ENCODE measurements at places on chromosomes 3 and 15.
A peak's percentile ranks its signal among the peaks of the same experiment; 100 is the strongest.

GRCh38 chr15:40343512-40343911 lies 2.8 kb upstream of the CCDC9B start:
- H3K4me3 ChIP-seq: no peak overlapping the region
- H3K27ac ChIP-seq: peak overlapping the region; percentile 99
- H3K4me1 ChIP-seq: peaks cover 57% of the 10 kb centered on the region
- no peaks in the 10 kb centered on the region for H3K36me3 ChIP-seq
- H3K27me3 ChIP-seq: no peaks in the 10 kb centered on the region
- DNase-seq: peak; percentile 97

GRCh38 chr15:88542342-88542733 lies 4.1 kb downstream of the DET1 start:
- DNase-seq: no peak
- no peaks in the 10 kb centered on the region for H3K27me3 ChIP-seq
- no peaks in the 10 kb centered on the region for H3K36me3 ChIP-seq
- H3K27ac ChIP-seq: no peak overlapping the region

DNA sequence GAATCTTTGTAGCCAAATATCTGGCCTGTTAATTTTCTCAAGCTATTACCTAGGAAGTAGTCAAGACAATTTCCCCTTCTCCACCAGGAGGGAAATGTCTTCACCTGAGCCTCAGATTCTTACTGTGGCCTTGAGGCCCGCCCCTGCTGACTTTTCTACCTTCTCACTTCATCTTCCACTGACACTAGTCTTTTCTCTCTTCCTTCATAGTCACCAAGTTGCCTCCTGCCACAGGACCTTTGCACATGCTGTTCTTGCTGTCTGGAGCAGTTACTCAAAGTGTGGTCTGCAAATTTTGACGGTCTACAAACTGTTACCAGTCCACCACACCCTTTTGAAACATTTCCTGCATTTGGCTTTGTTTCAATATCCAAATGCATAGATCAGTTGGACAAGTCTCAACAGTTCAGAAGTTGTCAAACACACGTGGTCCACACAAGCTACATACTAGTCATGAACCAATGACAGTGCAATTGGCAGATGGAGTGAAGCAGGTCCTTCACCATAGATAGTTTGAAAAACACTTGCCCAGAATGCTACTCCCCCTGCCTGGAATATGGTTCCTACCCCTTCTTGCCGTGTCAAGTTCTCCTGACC lies 100.5 kb downstream of the OSBPL10 start:
- peaks cover 10% of the 10 kb centered on the region for H3K4me1 ChIP-seq
- DNase-seq: no peak
- H3K36me3 ChIP-seq: no peaks in the 10 kb centered on the region

- no peaks in the 10 kb centered on the region for H3K4me1 ChIP-seq
- H3K27me3 ChIP-seq: no peaks in the 10 kb centered on the region
- no peak for DNase-seq
- H3K36me3 ChIP-seq: no peaks in the 10 kb centered on the region
These were observed 262.0 kb upstream of the KCNH8 start for GRCh38 chr3:18886331-18886730.

DNA sequence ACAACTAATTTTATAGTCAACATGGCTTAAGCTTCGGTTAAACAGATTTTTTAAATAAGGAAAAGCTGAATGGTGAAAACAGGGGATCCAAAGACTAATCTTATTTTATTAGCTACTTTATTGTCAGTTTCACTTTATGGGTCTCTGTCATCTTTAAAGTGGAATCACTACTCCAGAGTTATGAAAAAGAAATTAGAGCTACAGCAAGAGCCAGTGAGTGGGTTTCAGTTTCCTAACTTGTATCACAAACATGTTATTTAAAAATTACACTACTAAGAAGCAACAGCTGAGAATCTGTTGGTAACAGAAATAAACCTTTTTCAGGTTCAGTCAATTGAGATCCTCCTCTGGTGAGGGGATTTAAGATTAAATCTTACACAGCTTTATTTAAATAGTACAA lies 10.0 kb downstream of the PHC3 start:
- no peak for DNase-seq
- no peak overlapping the region for H3K4me3 ChIP-seq
- H3K27ac ChIP-seq: no peak overlapping the region

GRCh38 chr15:66919421-66919820 lies 146.0 kb upstream of the SMAD3 start:
- no peak overlapping the region for H3K27ac ChIP-seq
- H3K4me3 ChIP-seq: no peak overlapping the region
- DNase-seq: no peak
- H3K27me3 ChIP-seq: no peaks in the 10 kb centered on the region
- H3K4me1 ChIP-seq: no peaks in the 10 kb centered on the region

DNA sequence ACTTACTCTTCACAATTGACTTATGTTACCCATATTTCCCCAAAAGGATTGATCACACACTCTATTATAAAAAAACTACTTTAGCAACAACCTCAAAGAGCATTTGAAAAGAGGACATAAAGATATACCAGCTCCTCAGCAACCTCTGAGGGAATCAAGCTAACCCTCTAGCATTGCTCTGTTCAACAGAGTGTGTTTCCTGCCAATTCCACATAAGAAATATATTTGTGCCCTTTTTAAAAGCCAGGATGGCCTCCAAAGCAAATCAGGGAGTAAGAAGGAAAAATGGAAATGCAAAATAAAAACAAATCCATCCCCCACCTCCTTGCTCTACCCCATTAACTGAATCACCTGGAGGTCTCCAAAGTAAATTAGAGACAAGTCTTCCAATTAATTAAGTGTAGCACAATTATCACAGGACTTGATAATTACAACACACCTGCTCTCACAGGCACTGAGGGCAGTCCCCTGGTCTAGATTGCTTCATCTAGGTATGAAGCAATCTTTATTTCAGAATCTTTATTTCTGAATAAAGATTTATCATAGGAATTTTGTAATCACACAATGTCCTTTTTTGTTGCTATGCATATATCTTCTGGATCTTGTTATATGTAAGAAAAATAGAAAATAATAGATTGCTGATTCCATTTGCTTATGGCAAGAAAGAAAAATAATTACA lies 34.8 kb downstream of the GPR176 start:
- H3K4me1 ChIP-seq: peaks cover 19% of the 10 kb centered on the region
- DNase-seq: no peak
- H3K27me3 ChIP-seq: no peaks in the 10 kb centered on the region
- no peaks in the 10 kb centered on the region for H3K36me3 ChIP-seq
- no peak overlapping the region for H3K27ac ChIP-seq

GRCh38 chr3:127112796-127113570 lies 79.9 kb upstream of the PRR23E start:
- no peaks in the 10 kb centered on the region for H3K27me3 ChIP-seq
- no peak overlapping the region for H3K4me3 ChIP-seq
- H3K4me1 ChIP-seq: no peaks in the 10 kb centered on the region
- no peak overlapping the region for H3K27ac ChIP-seq

Data from astrocyte (in vitro differentiated cells and primary cell).